ENCODE measurements at places on chromosomes 3 and 15.

GRCh38 chr15:78828920-78829319, 17.7 kb upstream of the ADAMTS7 start:
- no peak for DNase-seq

DNA sequence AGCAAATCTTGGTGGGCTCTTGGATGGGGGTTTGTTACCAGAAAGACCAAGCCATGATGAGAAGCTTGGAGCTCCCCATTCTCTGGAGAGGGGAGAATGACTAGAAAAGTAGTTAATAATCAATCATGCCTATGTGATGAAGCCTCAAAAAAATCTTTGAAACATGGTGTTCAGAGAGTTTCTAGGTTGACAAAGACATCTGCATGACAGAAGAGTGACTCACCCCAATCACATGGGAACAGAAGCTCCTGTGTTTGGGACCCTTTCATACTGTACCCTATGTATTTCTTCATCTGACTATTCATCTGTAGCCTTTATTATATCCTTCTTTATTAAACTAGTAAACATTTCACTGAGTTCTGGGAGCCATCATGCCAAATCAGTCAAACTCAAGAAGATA, 87.4 kb downstream of the BCHE start:
- no peak for DNase-seq

GRCh38 chr3:143820466-143821221, 27.6 kb downstream of the SLC9A9 start:
- DNase-seq, result no peak

DNA sequence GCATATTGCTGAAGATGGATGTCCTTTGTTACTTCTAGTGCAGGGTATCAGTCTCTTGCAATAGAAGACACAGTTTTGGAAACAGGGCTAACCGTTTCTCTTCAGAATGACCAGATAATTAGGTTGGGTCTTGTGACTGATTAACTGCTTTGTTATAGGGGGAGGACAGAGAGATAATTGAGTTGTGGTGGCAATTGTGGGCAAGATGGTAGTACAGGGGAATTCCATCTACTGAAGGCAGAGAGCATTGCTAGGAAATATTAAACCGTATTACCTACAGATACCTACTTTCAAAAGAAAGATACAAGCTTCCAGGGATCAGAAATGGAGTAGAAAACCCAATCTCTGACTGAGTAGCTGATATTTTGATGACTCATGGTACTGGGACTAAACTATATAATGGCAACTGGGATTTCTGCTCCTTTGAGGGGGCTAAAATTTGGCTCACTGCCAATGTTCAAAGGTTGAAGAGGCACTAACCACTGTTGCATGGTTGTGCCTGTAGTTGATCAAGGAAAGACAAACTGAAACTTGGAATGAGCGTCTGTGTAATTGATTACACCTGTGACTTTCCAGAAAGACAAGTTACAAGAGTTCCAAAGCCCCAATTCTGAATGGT, 4.2 kb downstream of the PRR23B start:
- DNase-seq, result no peak

GRCh38 chr15:63986751-63987341, 59.4 kb downstream of the DAPK2 start:
- peak; percentile 63 for DNase-seq

GRCh38 chr3:129897026-129897425, 3.5 kb upstream of the TMCC1 start:
- no peak for DNase-seq

- no peak for DNase-seq
Measured at GRCh38 chr3:188125076-188125475, 28.9 kb upstream of the LPP start.

DNA sequence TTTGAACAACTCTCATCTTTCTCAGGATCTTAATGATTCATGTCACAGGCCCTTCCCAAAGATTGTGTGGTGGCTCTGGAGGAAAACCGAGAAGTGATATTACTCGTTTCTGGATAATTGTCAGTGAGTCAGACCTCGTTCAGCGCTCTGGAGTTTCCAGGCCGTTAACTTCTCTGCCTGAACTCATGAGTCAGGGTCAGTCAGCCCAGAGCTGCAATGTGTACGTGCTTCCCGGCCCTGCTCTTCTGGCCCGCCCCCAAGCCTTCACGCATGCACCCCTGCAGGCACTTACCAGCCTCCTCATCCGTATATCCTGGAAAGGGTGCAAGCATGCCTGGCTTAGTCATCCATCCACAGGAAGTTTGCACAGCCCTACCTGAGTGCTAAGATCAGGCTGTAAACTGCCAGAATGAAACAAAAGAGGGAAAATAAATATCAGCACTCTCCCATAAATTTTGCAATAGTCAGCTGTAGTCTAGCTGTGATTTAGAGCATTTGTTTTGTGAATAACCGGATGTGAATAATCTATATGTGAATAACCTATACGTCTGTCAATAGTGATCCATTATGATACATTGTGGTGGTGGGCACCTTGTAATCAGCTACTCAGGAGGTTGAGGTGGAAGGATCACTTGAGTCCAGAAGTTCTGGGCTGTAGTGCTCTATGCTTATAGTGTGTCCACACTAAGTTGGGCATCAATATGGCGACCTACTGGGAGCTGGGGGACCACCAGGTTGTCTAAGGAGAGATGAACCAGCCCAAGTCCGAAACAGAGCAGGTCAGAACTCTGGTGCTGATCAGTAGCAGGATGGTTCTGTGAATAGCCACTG, 35.3 kb upstream of the SEMA4B start:
- DNase-seq, result peak; percentile 62

DNA sequence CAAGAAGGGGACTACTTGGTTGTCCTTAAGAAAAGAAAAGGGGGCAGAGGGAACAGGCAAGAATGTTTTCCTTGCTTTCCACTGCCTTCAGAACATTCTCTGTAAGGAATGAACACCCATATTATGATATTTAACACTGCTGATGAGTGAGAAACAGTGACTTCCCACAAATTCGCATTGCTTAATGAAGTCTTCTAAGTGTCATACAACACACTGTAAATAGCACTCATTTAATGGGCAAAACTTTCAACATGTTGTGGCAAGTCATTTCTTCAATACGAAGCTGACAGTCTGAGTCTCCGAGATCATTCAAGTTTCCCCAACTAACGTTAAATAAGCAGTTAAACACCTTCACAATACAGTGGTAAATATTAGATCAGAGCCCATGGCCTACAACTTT, 464.4 kb downstream of the SHQ1 start:
- DNase-seq, result no peak

GRCh38 chr3:13682331-13683013, 133.5 kb downstream of the FBLN2 start:
- DNase-seq, result no peak

- no peak for DNase-seq
Measured at GRCh38 chr3:70640481-70640880, 328.0 kb upstream of the MDFIC2 start.

DNA sequence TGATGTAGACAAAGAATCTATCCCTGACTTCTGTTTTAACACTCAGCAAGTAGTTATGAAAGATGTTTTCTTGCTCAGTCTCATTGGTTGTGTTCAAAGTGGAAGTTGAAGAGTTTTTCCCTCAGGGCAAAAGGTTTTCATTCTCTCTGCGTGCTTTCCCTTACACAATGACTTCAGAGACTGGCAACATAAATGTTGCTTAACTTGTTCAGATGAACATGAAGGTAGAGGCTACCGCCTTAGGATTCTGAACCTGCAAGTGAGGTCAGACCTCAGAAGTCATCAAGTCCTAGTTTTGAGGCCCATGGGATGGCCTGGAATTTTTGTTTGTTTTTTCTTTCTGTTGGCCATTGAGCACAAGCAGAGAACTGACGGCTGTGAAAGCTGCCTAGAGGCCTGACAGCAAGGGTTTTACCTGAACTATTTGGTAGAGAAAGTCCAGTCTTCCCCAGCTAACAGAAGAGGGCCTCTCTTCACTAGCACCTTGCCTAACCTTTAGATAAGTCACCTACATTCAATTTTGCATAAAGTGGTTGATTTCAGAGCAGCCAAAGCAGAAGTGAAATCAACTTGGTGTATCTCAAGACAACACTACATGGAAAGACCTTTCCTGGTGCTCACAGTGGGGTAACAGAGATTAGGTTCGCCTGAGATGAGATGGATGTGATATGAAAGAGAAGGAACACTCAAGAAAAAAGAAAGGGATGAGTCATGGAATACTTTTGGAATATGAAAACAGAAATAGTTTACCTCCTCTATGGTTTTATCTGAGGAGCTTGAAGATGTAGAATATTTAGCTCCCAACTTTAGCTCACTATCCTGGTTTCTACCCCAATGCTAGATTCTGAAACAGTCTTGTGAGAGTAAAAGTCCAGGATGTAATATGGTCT, 53.6 kb upstream of the AP4E1 start:
- DNase-seq, result peak; percentile 48

GRCh38 chr3:179768080-179768479, 115.2 kb downstream of the USP13 start:
- no peak for DNase-seq

GRCh38 chr15:27573805-27574485, 525.2 kb downstream of the OCA2 start:
- no peak for DNase-seq

- DNase-seq, result no peak
Measured at GRCh38 chr15:47485419-47485818, 231.9 kb upstream of the SEMA6D start.

DNA sequence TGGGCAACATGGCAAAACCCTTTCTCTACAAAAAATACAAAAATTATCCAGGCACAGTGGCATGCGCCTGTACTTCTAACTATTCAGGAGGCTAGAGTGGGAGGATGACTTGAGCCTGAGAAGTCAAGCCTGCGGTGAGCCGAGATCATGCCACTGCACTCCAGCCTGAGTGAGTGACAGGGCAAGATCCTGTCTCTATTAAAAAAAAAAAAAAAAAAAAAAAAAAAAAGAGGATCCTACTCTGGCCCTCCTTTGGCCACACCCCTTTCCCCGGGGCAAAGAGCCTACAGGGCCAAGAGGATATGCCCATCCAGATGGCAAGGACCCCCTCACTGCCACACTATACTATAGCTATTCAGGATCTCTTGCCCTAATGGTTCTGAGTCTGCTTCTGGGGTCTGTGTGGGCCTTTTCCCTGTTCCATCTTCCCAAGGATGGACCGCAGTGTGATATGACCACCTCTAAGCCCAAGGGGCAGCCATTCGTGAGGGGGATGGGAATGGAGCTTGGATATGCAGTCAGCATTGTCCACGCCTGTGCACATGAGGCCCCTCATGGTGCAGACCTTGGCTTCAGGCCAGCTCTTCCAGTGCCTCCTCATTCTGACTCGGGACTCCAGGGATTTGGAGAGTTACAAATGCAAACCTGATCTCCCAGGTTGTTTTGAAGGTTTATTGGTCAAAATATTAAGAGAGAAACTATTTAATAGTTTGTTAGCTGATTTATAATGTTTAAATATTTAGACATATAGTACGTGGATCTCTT, 7.3 kb downstream of the TYRO3 start:
- no peak for DNase-seq

- no peak for DNase-seq
Measured at GRCh38 chr3:169659820-169660674, 3.5 kb downstream of the MECOM start.

DNA sequence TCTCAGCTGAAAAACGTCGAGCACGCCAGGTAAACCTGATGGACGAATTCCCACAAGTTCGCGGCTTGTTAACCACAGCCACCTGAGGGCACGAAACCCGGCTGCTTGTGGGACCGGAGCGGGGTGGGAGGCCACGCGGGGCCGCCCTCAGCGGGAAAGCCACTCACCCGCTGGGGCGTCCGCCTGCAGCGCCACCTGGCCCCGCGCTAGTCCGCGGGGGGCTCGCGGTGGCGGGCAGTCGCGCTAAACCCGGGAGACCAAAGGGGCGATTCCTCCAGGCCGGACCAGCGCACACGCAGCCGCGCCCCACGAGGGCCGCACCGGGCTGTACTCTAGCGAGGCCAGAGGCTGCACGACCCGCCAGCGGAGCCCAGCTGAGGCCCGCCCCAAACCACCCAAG, 15.7 kb upstream of the CFAP161 start:
- no peak for DNase-seq

GRCh38 chr3:72818905-72819304, 29.3 kb downstream of the SHQ1 start:
- no peak for DNase-seq

DNA sequence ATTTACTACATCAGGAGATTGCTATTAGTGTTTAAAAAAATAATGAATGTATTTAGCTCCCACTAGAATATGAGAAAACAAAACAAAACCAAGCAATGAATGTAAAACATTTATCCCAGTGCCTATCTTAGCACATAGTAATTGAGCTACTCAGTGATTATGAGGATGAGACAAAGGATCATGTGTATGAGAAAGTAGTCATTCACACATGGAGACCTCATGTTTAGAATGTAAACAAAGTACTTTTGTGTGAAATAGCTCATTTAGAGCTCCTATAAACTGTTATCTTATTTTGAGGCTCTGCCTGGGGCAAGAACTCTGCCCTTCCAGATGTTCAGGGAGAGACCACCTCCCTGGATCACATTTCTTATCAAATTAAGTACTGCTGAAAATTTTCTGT, 236.8 kb downstream of the LRRN1 start:
- no peak for DNase-seq

- DNase-seq, result peak; percentile 33
Measured at GRCh38 chr3:88019024-88019423, 39.8 kb downstream of the CGGBP1 start.

DNA sequence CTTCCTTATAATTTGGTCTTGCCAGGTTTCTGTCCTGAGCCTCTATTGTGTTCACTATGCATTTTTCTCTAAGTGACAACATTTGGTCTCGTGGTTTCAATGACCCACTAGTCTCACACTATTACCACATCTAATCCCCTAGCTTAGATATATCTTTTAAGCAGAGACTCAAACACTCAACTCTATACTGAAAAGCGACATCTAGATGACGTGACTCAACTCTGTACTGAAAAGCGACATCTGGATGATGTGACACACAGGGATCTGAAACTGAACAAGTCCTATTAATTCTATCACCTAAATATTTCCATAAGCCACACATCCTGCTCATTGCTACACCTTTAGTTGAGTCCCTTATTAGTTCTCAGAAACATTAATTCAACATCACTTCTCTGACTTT, 141.7 kb upstream of the MBNL1 start:
- peak; percentile 68 for DNase-seq

GRCh38 chr3:40476478-40477470, at the start of gene ZNF619:
TSS of gene ZNF619 (plus strand) at chr3:40477122. CDS start at chr3:40477980, 858 bp downstream.
- peak; percentile 86 for DNase-seq

Data from GM13976 (cell line).